Activated T-helper 1 cell treated with anti-CD3 and anti-CD28 coated beads, Interleukin-12 subunit alpha, Interleukin-12 subunit beta, Interleukin-2, Interleukin-4 antibody, amounts not matched to agents 30 ng/mL and 10 ng/mL and 1 ng/mL, durations not matched to agents 14 hours and 24 hours and 36 hours (primary cell): ENCODE measurements at places on chromosomes 13 and 19.

DNA sequence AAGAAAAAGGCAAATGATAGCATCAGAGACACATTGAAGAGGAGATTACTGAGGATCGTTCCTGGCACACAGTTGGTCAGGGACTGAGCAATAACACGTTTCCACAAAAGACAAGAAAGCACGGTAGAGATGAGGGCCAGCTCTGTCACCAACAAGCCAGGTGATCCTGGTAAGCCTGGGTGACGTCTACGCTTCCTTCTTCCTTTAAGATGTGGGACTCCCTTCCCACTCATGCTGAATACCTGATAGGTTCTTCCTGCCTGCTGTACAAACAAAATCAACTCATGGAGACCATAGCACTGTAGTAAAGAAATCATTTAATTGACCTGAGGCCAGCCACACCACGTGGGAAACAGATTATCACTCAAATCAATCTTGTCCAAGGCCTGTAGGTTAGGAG, 19.7 kb upstream of the COG3 start:
- peaks cover 9% of the 10 kb centered on the region for H3K4me1 ChIP-seq
- H3K27ac ChIP-seq = no peak overlapping the region
- H3K27me3 ChIP-seq = peaks cover 14% of the 10 kb centered on the region
- DNase-seq = no peak

DNA sequence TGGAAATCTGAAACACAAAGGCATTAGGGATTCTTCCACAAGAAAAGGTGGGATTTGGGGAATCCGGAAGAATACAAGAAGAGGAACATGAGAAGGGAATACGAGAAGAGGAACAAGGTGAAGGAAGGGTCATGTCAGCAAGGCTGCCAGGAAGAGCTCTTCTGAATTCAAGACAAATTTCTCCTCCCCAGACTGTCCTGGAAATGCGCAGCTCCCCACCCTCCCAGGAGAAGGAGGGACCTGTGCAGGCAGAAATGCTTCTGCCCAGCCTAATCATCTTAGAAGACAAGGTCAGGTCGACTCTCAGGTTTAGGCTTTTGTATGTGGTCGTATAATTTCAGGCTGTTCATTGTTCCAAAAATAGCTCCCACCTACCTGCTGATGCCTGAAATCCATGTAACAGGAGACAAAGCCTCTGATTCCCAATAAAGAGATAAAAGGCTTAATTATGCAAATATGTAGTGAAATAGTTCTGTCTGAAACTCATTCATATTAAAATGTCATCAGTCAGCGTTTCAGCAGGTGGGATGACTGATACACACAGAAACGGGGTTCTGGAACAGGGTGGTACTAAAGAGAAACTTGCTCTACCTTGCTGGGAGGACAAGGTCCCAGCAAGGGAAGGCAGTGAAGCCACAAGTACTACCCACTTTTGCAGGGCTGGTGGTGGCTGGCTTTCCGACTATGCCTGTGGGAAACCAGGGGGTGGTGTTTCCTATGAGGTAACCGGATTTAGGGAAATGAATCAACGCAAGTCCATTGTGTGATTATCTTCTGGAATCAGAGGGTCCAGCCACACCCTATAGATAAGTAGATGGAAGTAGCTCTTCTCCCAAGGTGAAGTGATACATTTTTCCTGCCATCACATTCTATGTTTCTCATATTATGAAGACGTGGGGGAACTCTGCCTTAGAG, 76.1 kb downstream of the KL start:
- H3K4me3 ChIP-seq = no peak overlapping the region
- H3K27ac ChIP-seq = no peak overlapping the region
- H3K27me3 ChIP-seq = no peaks in the 10 kb centered on the region
- DNase-seq = no peak

DNA sequence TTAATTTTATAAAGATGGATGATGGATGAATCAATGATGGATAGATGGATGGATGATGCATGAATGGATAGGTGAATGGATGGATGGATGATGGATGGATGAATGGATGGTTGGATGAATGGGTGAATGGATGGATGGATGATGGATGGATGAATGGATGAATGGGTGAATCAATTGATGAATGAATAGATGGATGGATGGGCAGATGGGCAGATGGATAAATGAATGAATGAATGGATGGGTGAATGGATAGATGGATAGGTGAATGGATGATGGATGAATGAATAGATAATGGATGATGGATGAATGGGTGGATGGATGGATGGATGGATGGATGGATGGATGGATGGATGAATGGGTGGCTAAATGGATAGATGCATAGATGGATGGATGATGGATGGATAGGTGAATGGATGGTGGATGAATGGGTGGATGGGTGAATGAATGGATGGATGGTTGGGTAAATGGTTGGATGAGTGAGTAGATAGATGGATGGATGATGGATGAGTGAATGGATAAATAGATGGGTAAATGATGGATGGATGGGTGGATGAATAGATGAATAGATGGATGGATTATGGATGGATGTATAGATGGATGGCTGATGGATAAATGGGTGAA, 12.8 kb downstream of the ZNF579 start:
- no peaks in the 10 kb centered on the region for H3K4me1 ChIP-seq
- no peaks in the 10 kb centered on the region for H3K36me3 ChIP-seq
- H3K27ac ChIP-seq = no peak overlapping the region
- no peak for DNase-seq

DNA sequence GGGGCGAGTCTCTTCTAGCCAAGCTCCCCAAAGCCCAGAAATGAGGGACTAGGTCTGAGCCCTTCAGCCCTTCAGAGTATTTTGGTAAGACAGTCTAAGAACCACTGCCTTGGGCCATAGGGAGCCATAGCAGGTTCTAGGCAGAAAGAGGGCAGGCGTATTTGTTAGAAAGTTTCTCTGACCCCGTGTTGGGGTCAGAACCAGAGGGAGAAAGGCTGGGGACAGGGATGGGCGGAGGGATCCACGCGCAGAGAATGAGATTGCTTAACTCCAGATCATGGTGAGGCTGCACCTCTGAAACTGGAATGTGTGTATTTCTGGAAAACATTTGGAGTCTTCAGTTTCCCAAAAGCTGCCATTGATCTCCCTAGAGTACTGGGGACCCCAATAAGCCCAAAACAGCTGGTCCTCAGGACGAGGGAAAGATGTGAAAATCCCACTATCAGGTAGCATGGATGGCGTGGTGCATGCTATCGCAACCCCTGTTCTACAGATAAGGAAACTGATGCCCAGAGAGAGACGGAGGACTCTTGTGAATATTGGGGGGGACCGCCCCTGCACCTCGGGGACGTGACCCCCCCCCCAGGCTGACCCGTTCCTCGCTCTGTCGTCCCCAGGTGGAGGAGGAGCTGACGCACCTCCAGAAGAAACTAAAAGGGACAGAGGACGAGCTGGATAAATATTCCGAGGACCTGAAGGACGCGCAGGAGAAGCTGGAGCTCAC, 703 bp upstream of the TPM4 start:
- H3K4me1 ChIP-seq = peaks cover 63% of the 10 kb centered on the region
- peak overlapping the region; percentile 88 for H3K4me3 ChIP-seq
- peak overlapping the region; percentile 85 for H3K27ac ChIP-seq
- DNase-seq = no peak
- H3K36me3 ChIP-seq = peaks cover 23% of the 10 kb centered on the region

- no peaks in the 10 kb centered on the region for H3K27me3 ChIP-seq
- no peak for DNase-seq
- no peak overlapping the region for H3K4me3 ChIP-seq
- H3K4me1 ChIP-seq = no peaks in the 10 kb centered on the region
- no peaks in the 10 kb centered on the region for H3K36me3 ChIP-seq
- no peak overlapping the region for H3K27ac ChIP-seq
Measured at GRCh38 chr13:90246687-90247345, 1100.7 kb upstream of the MIR17HG start.

DNA sequence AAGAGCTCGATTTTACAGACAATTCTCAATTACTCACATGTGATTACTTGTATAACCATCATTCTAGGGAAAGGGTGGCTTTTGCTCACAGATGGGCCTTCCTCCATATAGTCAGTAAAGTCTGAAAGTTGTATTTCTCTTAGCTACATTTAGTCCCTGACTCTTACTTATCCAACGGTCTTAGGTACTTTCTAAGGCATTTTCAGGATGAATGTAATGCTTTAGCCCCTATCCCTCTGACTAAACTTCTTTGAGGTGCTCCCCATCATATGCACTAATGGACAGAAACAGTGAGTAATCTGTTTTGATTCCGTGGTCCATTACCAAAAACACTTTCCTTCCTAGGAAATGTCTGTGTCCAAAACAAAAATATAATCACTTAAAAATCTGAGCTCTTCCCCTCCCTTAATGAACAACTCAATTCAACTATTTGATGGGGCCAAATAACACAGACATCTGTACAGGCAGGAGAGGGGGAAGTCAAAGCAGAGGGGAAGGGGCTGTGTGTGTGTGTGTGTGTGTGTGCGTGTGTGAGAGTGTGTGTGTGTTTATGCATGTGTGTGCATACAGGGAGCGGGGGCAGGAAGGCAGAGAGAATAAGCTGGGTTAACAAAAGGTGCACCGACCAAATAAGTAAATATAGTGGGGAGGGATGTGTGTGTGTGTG, 84.9 kb downstream of the USP12 start:
- H3K4me3 ChIP-seq = no peak overlapping the region
- H3K27ac ChIP-seq = peak overlapping the region; percentile 77
- no peak for DNase-seq
- peaks cover 7% of the 10 kb centered on the region for H3K4me1 ChIP-seq

- no peak overlapping the region for H3K27ac ChIP-seq
- no peaks in the 10 kb centered on the region for H3K36me3 ChIP-seq
- H3K4me3 ChIP-seq = no peak overlapping the region
- H3K4me1 ChIP-seq = no peaks in the 10 kb centered on the region
Measured at GRCh38 chr19:33343301-33343700, 30.2 kb upstream of the CEBPG start.

DNA sequence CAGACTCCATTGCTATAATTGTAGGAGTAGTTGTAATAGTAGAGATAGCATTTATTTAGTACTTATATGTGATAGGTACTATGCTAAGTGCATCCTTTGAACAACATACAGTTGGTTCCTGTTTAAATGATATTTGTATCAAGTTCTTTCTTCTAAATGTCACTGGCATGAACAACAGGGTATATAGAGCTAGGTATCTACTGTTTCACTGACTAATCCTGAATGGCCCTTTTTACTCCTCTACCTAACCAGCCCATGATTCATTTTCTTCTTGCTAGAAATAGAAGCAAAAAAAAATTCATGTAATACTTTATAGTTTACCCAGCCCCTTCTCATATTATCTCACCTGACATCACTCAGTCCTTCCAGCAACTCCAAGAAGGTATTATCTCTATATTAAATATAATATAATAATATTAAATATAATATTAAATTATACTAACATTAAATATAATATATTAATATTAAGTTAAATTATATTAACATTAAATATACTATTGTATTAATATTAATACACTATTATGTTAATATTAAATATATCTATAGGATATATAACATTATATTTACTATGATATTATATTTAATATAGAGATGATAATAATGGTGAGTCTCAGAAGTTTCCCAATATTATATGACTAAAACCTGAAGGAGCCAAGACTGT, 74.2 kb downstream of the FRY start:
- peaks cover 6% of the 10 kb centered on the region for H3K36me3 ChIP-seq
- no peak overlapping the region for H3K4me3 ChIP-seq
- no peaks in the 10 kb centered on the region for H3K27me3 ChIP-seq
- no peak overlapping the region for H3K27ac ChIP-seq

- no peak overlapping the region for H3K27ac ChIP-seq
- H3K4me3 ChIP-seq = peak overlapping the region; percentile 49
- DNase-seq = no peak
- no peaks in the 10 kb centered on the region for H3K27me3 ChIP-seq
- peaks cover 18% of the 10 kb centered on the region for H3K4me1 ChIP-seq
Measured at GRCh38 chr19:43501661-43502418, 2.7 kb downstream of the PHLDB3 start.

- no peak for DNase-seq
- H3K4me1 ChIP-seq = peaks cover 8% of the 10 kb centered on the region
- H3K36me3 ChIP-seq = no peaks in the 10 kb centered on the region
- H3K27me3 ChIP-seq = peaks cover 4% of the 10 kb centered on the region
Measured at GRCh38 chr19:48676887-48677286, 4.1 kb upstream of the NTN5 start.

DNA sequence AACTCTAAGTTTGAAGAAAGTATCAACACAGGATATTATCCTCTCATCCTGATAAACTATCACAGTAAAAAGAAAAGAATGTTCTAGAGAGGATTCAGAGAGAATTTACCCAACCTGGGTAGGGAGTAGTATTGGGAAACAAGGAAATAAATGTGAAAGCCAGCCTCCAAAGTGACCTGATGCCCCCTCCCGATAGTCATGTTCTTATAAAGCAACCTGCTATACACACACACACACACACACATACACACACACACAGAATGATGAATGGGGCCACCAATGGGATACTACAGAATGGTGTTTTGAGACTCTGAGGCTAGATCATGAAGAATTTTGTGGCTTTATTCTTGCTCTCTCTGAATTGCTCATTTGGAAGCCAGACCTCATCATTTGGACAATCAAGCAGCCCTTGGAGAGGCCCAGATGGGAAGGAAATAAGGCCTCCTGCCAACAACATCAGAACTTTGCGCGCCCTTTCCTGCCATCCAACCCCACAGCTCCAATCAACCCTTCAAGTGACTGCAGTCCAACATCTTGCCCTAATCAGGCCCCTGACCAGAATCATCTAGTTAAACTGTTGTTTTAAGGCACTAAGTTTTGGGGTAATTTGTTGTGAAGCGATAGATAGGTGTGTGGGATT, 807.9 kb upstream of the ARGLU1 start:
- no peaks in the 10 kb centered on the region for H3K4me1 ChIP-seq
- no peak overlapping the region for H3K4me3 ChIP-seq
- no peaks in the 10 kb centered on the region for H3K36me3 ChIP-seq
- no peaks in the 10 kb centered on the region for H3K27me3 ChIP-seq
- no peak for DNase-seq

GRCh38 chr19:19461306-19461670, 54.1 kb downstream of the TSSK6 start:
- H3K36me3 ChIP-seq = peaks cover 29% of the 10 kb centered on the region
- peak overlapping the region; percentile 82 for H3K4me3 ChIP-seq
- no peaks in the 10 kb centered on the region for H3K27me3 ChIP-seq
- peak overlapping the region; percentile 97 for H3K27ac ChIP-seq
- H3K4me1 ChIP-seq = peaks cover 68% of the 10 kb centered on the region
- no peak for DNase-seq

GRCh38 chr13:50948601-50949000, 39.0 kb downstream of the RNASEH2B start:
- no peak for DNase-seq
- no peaks in the 10 kb centered on the region for H3K27me3 ChIP-seq
- H3K27ac ChIP-seq = no peak overlapping the region

- H3K36me3 ChIP-seq = no peaks in the 10 kb centered on the region
- H3K4me3 ChIP-seq = no peak overlapping the region
- no peak overlapping the region for H3K27ac ChIP-seq
- H3K4me1 ChIP-seq = peaks cover 14% of the 10 kb centered on the region
Measured at GRCh38 chr13:40160618-40161350, 505.3 kb downstream of the COG6 start.

DNA sequence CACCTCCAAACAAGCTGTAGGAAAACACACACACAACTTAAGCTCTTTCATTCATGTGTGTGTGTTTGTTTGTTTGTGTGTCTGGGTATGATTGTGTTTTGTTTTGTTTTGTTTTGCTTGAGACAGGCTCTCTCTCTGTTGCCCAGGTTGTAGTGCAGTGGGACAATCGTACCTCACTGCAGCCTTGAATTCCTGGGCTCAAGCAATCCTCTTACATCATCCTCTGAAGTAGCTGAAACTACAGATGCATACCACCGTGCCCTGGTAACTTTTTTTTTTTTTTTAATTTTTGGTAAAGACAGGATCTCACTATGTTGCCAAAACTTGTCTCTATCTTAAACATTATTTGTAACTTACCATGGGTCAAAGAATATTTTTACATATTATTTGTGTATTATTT, 431.7 kb downstream of the SLITRK1 start:
- no peak overlapping the region for H3K4me3 ChIP-seq
- DNase-seq = no peak
- H3K27ac ChIP-seq = no peak overlapping the region
- H3K4me1 ChIP-seq = no peaks in the 10 kb centered on the region
